ENCODE measurements at places on chromosomes 5 and 9.

DNA sequence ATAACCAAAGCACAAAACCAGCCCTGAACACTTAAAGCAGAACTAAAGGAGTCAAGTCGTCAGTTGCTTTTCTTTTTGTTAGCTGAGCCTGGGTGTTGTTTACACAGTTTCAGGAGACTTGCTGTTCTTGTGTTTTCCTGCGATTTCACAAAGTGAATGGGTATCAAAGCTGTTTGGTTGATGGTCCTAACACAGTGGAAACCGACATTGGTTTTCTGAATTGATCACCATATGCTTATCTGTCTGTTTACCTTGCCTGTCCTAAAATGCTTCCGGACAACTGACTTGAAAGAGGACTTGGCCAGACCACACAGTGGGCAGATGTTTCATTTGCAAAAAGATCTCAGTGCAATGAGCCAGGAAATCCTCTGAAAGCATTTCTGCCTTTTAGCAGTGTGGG lies 676.4 kb downstream of the PRELID2 start:
- no peak for DNase-seq

- no peak for DNase-seq
Measured at GRCh38 chr5:91409304-91409703, 26.2 kb upstream of the ARRDC3 start.

DNA sequence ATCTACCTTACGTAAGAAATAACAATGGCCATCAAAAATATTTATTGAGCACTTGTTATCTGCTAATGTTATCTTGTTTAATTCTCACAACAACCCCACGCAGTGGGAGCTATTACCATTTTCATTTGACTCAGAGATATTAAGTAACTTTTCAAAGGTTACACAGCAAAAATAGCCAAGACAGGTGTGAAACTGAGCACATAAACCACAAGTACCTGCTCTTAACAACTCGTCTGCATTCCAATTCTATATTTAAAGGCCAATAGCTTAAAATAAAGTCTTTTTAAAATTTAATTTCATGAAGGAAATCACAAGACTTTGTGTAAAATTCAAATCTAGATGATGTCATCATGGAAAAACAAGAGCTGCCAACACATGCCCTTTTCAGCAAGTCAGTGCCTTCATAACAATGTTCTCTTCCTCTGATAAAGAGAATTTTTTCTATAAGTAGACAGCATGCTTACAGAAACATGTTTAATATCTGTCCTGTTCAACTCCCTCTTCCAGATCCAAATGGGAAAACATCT lies 111.6 kb downstream of the MED10 start:
- DNase-seq = no peak

DNA sequence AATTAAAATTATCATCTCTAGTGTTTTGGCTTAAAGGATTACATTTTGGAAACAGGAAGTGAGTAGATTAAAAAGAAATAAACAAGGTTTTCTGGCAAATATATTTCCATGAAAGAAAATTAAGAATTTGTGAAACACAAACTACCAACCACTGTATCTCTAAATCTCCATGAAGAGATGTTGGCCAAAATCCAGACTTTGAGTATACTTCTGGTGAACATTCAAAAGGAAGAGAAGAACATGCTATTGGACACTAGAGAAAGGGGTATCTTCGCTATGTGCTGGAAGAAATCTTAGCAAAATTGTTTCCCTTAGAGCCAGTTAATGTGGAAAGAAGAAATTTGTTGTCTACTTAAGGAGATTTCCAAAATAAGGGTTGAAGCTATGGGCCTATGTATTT lies 710.4 kb upstream of the CTNND2 start:
- no peak for DNase-seq

DNA sequence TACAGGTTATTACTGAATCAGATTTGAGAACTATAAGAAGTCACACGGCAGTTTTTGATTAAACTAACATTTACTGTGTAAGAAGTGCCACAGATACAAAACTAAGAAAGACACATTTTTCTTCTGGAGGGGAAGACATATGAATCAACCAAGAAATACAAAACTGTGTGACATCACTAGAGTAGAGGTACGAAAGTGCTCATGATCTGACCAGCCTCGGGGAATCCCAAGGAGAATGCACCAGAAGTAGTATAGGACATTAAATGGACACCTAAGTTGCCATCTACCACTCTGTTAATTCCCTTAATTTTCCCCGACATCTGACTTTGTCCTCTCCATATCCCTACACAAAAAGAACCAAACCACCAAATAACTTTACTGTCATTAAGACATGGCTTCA lies 5.3 kb upstream of the IFNK start:
- DNase-seq = no peak

DNA sequence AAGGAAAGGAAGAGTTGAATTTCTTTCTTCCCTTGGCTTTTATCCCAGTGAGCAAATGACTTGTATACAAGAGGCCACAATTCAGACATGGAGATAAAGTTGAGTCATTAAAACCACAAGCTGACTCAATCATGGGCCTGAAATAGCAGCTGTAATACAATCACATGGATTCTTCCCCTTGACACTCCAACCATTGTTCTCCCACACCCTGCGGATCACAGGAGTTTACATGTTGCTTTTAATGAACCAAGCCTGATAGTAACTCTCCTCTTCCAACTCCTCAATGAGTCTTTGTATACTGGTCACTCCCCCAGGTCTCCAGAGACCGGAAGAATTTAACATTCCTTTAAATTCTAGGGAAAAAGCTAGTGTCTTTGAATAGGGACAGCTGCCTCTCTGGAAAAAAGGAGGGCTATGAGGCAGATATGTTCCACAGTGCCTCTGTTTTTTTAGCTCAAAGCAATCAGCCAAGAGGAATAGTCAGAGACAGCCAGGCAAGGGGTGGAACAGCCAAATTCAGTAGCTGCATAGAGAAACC lies 32.4 kb downstream of the PCDHGC5 start:
- no peak for DNase-seq

- DNase-seq = no peak
Measured at GRCh38 chr5:57307516-57307915, 133.7 kb downstream of the GPBP1 start.

GRCh38 chr5:177327539-177328522 lies 16.1 kb upstream of the MXD3 start:
- DNase-seq = no peak

DNA sequence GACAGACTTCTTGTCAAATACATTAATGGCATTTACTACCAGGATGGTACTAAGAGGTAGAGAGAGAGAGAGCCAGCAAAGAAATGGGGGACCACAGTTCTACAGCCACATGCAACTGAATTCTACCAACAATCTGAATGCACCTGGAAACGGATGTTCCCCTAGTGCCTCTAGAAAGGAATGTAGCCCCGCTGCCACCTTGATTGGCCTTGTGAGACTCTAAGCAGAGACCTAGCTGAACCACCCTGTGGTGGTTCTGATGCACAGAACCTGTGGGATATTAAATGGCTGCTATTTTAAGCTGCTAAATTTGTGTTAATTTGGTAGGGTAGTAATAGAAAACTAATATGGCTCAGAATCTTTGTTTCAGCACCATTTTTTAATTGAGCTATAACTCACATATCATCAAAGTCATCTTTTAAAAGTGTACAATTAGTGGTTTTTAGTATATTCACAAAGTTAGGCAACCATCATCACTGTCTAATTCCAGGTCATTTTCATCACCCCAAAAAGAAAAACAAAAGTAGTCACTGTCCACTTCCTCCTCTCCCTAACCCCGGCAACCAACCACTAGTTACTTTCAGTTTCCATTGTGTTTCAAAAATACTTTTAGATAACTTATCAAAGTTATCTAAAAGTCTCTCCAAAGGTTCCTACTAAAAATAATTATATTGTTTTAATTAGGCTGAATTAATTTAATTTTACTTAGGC lies 51.7 kb downstream of the CPLANE1 start:
- DNase-seq = peak; percentile 56

DNA sequence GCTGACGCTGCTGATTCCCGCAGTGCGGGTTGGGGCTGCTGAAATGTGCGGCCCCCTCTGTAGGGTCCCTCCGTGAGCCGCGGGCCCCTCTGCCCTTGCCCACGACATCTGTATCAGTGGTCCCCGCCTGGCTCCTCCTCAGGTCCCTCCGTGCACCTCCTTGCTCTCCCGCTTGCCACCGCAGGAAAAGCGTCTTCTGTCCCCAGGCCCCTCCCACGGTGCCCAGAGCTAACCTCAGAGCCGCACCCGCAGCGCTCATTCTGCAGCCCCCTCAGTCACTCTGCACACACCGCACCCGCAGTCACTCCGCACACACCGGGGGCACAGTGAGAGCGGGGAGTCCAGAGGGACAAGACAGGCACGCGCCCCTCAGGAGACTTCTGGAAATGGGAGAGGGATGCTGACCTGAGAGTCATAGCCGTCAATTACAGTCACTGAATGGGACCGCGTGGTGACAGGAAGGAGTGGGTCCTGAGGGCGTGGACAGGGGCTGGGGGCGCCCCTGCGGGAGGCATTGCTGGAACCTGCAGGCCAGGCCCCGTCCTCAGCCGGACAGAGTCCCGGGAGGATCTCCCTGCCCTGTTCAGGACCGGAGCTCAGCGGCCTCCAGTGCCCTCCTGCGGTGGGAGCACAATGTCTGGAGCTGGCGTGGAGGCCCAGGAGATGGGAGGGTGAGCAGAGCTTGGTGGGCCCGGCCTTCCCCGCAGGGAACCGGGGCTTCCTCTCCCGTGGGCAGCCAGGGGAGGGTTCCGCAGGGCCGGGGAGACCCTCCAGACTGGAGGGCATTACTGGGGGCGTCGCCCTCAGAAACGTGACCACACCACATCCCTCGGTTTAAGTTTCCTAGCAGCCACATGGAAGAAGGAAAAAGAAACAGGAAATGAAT lies 66.1 kb upstream of the CTSL start:
- DNase-seq = no peak

GRCh38 chr5:68999181-68999580 lies 94.6 kb upstream of the SLC30A5 start:
- DNase-seq = no peak

DNA sequence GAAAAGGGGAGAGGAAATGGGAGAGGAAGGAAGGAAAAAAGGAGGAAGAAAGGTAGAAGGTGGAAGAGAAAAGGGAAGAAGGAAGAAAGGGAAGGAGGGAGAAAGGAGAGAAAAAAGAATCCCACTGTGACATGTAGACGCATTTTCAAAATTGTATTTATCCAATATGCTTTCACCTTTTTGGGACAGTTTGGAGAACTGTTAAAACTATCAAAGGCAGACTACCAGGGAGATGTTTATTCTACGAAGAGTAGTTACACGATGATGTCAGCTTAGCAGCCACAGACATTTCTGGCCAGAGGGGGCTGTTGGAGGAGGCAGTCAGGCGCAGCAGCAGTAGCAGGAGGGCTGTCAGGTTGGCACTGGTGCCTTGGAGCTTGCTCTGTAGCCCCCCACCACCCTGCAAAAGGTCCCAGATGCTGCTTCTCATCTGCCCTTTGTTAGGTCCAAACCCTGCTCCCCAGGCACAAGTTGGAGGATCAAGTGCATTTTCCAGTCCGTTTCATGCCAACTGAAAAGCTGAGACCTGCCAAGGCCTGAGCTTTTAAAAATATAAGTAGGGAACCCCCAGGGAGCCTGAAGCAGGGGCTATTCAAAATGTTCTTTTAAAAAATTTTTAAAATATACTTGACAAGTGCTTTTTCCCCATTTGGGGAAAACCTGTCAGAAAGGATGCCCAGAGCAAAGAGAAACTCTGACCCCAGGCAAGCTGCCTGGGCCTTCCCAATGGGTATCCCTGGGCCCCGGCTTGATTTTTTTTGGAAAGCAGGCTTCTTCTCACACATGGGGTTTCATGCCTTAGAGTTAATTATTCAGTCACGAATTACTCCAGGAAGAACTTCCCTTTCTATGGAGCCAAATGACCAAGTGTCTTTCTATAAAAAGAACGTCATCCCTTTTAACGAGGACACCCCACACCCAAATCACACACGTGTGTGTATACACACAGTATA lies 203.3 kb downstream of the SLIT3 start:
- DNase-seq = no peak

- no peak for DNase-seq
Measured at GRCh38 chr5:110873773-110874437, 135.1 kb downstream of the SLC25A46 start.

GRCh38 chr5:93304456-93305250 lies 276.4 kb downstream of the NR2F1-AS1 start:
- DNase-seq = no peak

DNA sequence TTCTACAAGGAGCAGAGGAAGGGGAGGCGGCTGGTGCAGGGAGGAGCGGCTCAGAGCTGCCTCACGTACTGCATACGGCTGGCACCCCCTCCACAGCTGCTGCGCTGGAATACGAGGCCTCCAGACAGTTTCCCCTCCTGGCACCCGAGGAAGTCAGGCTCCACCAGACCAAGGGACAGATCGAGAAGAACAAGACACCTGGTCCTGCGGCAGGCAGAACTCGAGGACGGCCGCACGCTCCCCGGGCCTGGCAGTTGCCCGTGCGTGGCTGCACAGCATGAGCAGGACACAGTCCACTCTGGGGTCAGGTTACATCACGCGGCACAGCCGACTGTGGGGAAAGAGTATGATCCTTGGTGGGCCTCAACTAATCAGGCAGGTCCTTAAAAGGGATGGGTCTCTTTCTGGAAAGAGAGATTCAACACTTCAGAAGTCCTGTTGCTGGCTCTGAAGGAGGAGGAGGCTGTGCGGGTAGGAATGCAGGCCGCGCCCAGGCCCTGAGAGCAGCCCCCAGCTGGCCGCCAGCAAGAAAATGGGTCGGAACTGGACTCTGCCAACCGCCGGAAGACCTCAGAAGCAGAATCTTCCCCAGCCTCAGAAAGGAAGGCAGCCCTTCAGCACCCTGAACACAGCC lies 11.6 kb downstream of the UBAC1 start:
- DNase-seq = no peak

- peak; percentile 38 for DNase-seq
Measured at GRCh38 chr5:115831163-115831768, 10.1 kb downstream of the ATG12 start.

DNA sequence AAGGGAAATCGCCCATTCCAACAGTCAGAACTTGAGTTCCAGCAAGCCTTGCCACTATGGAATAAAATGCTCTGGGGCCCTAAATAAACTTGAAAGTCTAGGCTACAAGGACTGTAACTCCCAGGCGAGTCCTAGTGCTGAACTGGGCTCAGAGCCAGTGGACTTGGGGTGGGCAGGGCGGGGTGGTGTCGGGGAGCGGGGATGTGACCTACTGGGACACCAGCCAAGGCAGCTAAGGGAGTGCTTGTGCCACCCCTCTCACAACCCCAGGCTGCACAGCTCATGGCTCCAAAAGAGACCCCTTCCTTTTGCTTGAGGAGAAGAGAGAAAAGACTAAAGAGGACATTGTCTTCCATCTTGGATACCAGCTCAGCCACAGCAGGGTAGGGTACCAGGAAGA lies 61.5 kb downstream of the MEIKIN start:
- DNase-seq = no peak

- no peak for DNase-seq
Measured at GRCh38 chr9:2489838-2490314, 131.7 kb upstream of the VLDLR start.

GRCh38 chr9:90870621-90871326 lies 69.2 kb downstream of the SYK start:
- peak; percentile 62 for DNase-seq

- no peak for DNase-seq
Measured at GRCh38 chr5:65468633-65469032, 13.1 kb downstream of the ADAMTS6 start.

- DNase-seq = no peak
Measured at GRCh38 chr5:126793097-126793496, 16.2 kb downstream of the LMNB1 start.

GRCh38 chr9:78811622-78812276 lies 514.8 kb downstream of the PSAT1 start:
- no peak for DNase-seq

GRCh38 chr9:93679536-93680442 lies 103.4 kb downstream of the PHF2 start:
- no peak for DNase-seq

GRCh38 chr5:84450617-84451414 lies 66.1 kb upstream of the EDIL3 start:
- DNase-seq = no peak
